NCI-H1105 (cell line): ENCODE measurements at places on chromosomes 1 and 21.
A peak's percentile ranks its signal among the peaks of the same experiment; 100 is the strongest.

DNA sequence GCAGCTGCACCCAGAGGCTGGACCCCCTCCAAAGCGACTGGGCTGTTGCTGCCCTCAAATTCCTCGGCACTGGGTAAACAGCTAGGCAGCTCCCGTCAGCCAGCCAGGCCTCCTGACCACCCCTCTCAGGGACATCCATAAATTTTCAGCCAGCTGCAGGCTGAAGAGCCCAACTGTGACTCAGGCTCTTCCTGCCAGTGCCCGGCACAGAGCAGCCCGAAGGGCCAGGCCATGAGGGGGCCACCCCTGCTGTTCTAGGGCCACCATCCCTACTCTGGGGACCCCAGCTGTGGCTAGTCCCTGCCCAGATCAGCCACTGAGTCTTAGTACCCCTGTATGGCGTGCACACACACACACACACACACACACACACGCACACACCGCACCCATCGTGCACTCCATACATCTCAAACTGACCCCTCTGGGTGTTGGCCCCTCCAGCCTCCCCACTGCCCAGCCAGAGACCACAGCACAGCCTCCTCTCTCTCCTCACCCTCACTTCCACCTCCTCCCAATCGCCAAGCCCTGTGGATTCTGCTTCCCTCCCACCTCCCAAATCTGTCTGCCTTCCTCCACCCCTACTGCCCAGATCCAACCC is 6.2 kb upstream of the LAPTM5 start:
- DNase-seq, result no peak

GRCh38 chr1:207366022-207366421 is 44.5 kb downstream of the CD55 start:
- DNase-seq, result no peak

GRCh38 chr1:84090447-84091245 is 53.4 kb upstream of the PRKACB start:
- no peak for DNase-seq

GRCh38 chr1:52602856-52603600 is 857 bp downstream of the GPX7 start:
- no peak for DNase-seq

DNA sequence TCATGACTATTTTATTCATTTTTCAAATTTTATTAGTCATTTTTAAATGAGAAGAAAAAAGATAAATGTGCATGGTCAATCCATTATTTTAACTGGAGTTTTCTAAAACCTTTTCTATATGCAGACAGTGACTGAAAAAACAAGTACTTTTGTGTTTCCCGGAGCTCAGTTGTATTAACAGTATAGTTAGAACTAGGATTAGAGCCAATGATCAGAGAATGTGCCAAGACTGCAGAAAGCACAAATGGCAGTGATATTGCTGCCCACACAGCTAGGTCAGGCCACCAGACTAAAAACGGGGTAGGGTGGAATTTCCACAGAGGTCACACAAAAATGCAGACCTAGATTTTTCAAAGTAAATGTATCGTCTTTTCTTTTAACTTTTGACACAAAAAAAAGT is 163.1 kb upstream of the GRIK3 start:
- DNase-seq, result no peak

DNA sequence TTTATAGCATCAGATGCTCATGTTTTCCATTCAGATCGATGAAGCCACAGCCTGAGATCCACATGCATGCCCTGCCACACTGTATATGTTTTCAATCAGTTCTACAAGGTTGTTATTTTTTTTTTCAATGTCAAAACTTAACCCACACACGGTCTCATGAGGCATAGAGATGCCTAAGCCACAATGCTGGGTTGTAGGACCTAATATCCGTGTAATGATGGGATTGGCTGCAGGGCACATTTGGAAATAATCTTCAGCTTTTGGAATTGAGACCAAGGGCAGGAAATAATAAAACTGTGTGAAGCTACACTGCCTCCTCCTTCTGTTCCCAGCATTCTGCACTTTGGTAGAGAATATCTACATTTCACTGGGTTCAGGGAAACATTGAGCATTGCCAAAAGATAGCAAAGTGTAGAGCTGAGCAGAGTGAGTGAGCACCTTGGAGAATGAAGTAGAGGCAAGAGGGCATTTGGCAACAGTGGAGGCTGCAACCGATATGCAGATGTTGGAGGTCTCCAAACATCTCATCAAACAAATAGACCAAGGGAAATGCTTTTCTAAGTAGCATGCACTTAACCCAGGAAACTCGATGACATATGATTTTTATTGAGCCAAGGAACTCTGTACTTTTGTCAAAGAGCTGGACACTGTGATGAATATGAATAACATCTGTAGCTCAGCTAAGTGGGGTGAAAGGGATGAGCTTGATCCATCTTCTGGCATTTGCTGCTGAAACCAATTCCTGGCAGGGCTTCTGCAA is 176.7 kb downstream of the LYPLAL1 start:
- no peak for DNase-seq

DNA sequence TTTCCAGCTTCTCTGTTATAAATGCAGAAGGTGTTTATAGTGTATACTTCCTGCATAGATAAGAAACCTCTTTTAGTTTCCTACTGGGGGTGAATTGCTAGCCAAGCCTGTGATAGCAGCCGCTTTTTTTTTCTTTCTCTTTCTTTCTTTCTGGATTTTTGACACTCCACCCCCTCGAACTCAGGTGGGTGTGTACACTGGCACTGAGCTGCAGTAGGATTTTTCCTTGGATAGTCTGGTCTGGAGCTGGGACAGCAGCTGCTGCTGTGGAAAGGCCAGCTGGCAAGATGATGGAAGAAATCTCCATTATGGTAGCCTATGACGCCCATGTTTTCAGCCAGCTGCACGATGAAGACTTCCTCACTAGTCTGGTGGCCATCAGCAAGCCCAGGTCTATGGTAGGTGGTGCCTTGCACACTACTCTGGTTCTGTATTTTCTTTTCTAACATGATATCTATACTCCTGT is 122.5 kb upstream of the CACYBP start:
- DNase-seq, result peak; percentile 63

DNA sequence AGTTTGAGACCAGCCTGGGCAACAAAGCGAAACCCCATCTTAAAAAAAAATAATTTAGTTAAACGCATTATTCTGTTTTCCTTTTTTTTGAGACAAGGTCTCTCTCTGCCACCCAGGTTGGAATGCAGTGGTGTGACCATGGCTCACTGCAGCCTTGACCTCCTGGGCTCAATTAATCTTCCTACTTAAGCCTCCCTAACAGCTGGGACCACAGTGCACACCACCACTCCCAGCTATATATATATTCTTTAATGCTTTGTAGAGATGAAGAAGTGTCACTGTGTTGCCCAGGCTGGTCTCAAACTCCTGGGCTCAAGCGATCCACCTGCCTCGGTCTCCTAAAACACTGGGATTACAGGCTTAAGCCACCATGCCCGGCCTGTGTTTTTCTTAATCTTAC is 7.7 kb upstream of the KLF17 start:
- DNase-seq, result no peak

- no peak for DNase-seq
These were observed 38.5 kb downstream of the MSTO1 start for GRCh38 chr1:155648207-155649147.

DNA sequence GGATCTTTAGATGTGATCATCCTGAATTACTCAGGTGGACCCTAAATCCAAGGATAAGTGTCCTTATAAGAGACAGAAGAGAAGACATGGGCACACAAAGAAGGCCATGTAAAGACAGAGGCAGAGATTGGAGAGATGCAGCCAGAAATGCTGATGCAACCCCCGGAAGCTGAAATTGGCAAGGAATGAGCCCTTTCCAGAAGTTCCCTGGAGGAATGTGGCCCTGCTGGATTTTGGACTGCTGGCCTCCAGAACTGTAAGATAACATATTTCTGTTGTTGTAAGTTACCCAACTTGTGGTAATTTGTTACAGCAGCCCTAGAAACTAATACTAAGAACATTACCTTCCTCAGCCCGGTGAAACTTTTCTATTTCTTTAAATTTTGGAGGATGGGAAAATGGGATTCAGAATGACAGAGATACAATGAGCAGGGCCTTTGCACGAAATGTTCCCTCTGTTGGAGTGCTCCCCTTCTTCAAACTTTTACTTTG is 11.2 kb upstream of the PLPP3 start:
- no peak for DNase-seq

GRCh38 chr1:222627232-222627631 is 9.3 kb downstream of the MIA3 start:
- no peak for DNase-seq

DNA sequence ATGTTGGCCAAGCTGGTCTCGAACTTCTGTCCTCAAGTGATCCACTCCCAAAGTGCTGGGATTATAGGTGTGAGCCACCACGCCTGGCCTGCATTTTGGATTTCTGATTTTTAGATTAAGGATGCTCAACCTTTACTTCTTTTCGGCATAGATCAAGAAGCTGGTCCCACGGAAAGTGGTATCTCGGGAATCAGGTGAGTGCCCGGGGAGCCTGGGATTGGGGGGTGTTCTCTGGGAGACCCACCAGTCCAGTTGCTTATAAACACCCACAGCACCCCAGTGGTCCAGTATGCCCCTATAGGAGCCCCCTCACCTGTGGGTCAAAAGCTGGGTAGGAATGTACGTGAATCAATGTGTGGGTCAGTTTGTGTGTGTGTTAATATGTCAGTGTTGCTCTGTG is 3.2 kb downstream of the SH3D21 start:
- DNase-seq, result no peak

DNA sequence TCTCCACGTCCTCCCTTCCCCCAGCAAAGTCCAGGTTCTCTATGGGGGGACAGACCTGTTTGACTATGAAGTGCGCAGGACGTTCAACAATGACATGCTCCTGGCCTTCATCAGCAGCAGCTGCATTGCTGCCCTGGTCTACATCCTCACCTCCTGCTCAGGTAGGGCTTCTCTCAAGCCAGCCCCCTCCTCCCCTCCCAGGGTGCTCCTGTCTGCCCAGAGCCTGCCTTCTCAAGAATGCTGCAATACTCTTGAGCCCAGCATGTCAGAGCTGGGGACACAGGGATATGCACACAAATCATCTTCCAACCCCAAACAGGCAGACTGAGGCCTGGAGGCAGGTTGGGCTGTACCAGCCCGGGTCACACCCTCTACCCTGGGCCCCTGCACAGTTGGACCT is 35.4 kb downstream of the DISP3 start:
- no peak for DNase-seq

GRCh38 chr1:109887884-109888283 is 22.8 kb upstream of the CSF1 start:
- DNase-seq, result no peak

- no peak for DNase-seq
These were observed 253.1 kb upstream of the ADGRL4 start for GRCh38 chr1:79259390-79260336.

GRCh38 chr1:1169429-1170214 is 4.1 kb upstream of the TTLL10 start:
- no peak for DNase-seq

DNA sequence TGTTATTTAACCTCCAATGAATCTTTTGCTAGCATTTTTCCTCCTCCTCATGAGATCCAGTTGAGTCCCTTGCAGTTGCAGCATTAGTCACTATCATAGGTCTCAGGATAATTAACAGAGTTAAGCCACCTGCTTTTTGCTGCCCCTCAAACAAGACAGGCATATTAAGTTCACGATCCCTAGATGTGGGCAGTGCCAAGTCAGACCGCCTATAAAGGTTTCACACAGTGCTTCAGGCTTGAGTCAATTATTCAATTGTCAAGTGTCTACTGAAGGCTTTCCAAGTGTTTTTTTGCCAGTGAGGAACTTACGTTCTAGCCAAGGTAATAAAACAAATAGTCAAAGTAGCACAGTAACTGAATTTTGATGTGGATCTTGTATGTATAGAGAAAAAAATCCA is 175.0 kb downstream of the DAB1 start:
- peak; percentile 32 for DNase-seq

DNA sequence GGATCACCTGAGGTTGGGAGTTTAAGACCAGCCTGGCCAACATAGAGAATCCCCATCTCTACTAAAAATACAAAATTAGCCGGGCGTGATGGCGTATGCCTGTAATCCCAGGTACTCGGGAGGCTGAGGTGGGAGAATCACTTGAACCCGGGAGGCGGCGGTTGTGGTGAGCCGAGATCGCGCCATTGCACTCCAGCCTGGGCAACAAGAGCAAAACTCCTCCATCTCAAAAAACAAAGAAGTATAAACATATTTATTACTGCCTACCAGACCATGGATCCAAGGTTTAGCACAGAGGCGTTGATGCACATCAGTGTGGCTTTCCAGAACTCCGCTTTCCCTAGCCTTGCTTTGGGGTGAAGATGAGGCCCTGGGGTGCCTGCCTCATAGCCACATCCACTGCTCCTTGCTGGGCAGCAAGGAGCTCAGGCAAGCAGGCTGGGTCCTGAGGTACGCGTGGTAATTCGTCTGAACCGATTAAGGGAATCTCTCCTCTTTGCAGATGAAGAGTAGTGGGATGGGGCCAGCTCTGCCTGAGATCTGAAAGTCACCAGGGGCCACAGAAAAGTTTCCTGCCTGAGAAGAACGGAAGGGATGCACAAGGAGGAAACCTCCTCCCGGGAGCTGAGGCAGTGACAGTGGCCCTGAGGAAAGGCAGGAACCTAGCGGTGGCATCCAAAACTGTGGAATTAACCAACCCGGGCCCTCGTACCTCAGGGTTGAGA is 52.3 kb upstream of the LBR start:
- DNase-seq, result no peak

- no peak for DNase-seq
These were observed 7.6 kb downstream of the UBASH3A start for GRCh38 chr21:42411197-42411869.

- DNase-seq, result no peak
These were observed 90.7 kb downstream of the RHOU start for GRCh38 chr1:228825840-228826484.

GRCh38 chr1:15036101-15036500 is 117.4 kb upstream of the TMEM51 start:
- DNase-seq, result no peak

DNA sequence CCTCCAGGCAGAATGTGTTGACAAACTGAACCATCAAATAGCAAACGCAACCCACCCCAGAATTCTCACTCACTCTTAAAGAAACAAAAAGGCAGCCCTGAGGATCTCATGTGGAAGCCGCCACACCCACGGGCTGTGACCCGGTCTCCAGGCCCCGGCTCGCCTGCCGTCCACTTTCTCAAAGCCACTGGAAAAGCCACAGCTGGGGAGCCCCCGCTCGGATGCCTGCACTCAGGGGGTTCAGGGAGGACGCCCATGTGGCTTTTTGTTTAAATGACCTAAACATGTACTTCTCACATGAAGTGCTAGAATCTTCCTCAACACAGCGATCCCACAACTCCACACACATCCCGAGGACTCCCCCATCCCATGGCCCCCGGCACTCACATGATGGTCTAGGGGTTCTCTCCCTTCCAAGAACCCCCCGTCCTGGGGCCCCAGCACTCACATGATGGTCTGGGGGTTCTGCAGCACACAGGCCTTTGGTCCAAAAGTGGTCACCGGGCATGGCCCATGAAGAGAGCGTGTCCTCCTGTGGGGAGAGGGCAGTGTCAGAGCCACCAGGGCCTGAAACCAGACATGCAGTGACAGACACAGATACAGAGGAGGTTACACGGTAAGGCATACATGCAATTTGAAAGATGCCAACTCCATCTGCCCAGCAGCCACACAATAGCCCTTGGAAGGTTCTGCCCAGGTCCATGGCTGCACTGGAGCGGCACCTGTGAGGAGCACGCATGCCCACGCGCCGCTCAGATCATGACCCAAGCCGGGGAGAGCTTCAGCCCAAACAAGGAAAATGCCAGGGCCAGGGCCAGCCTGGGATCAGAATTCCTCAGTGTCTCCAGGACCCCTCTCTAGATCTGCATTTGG is 16.5 kb downstream of the NADK start:
- no peak for DNase-seq

GRCh38 chr1:28680151-28680550 is 11.6 kb downstream of the GMEB1 start:
- DNase-seq, result no peak
